GOT3 (cell line): ENCODE measurements at places on chromosomes 12 and 14.

- DNase-seq, result no peak
Observed at GRCh38 chr12:28872654-28873268, 276.3 kb upstream of the FAR2 start.

GRCh38 chr14:52619687-52620086 lies 67.1 kb downstream of the GPR137C start:
- no peak for DNase-seq

GRCh38 chr12:16506394-16506793 lies 99.6 kb downstream of the LMO3 start:
- DNase-seq, result no peak

GRCh38 chr14:41608681-41609390 lies 2.2 kb downstream of the LRFN5 start:
- no peak for DNase-seq

DNA sequence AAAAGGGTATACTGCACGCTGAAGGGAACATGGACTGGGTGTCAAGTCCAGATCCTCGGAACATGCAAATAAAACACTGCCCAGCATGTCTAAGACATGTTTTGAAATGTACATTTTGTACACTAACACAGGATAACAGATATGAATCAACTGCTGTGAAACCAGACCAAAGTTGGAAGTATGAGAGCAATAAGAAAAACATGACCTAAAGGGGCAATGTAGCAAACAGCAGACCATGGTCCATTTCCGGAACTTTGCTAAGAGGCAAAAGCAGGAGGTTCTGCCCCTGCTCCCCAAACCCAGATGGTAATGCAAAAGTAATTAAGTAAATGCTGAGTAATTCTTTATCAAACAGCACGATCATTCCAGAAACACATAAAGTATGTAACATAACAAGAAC lies 125.2 kb downstream of the SLC25A21 start:
- no peak for DNase-seq

GRCh38 chr12:12190087-12190809 lies 76.6 kb downstream of the LRP6 start:
- no peak for DNase-seq

GRCh38 chr12:88241862-88242570 lies 99.9 kb downstream of the TMTC3 start:
- no peak for DNase-seq

- no peak for DNase-seq
Observed at GRCh38 chr14:103196716-103197115, 73.5 kb downstream of the TNFAIP2 start.

- no peak for DNase-seq
Observed at GRCh38 chr14:104559028-104559803, 20.3 kb upstream of the C14orf180 start.

DNA sequence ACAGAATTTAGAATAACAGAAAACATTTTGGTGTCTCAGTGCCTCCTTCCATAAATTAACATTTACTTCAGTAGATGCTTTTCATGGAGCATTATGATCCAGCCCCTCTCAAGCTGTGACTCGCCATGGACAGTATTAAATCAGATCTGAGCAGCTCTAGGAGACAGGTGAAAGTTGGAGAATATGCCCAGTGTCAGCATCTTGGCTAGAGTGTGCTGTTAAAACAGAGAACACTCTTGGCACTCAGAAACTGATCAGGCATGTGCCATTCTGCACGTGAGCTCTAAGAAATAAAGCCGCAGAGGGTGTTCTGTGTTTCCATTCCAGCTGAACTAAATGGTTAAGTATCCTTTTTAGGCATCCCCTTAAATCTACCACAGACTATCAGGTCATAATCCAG lies 68.0 kb downstream of the DIP2B start:
- no peak for DNase-seq

GRCh38 chr14:98181768-98182167 lies 1090.2 kb downstream of the BCL11B start:
- no peak for DNase-seq
